ENCODE measurements at places on chromosomes 5 and 9.
A peak's percentile ranks its signal among the peaks of the same experiment; 100 is the strongest.

DNA sequence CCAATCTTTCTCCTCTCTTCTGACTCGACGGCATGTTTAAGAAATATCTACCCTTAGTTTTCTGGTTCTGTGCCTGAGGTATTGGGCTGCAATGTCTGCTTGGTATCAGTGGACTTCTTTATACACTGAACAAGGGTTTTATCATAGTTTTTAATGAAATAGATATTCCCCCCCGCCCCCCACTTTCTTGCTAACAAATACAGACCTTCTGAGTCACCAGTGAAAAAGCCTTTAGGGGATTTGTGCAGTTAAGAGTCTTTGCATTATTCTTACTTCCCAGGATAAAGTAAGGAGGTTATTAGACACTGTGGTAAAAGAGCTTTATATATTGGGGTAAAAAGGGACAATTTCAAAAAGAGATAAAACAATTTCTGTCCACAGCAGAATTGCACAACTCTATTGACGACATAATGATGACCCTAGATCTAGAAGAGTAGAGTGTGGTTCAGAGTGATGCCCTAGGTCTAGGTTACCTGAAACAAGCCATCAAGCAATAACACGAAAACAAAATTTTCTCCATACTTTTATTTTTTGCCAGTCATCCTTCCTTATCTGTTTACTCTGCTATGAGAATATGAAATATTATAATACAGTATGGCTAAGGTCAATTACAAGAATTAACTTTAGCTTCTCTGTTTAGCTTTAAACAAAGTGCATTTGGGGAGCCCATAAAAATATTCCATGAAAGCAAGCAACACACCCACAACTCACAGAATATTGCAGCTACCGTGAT, 110.7 kb downstream of the PLK2 start:
- DNase-seq: no peak

GRCh38 chr5:59956130-59956783, 62.7 kb upstream of the PDE4D start:
- DNase-seq: no peak

DNA sequence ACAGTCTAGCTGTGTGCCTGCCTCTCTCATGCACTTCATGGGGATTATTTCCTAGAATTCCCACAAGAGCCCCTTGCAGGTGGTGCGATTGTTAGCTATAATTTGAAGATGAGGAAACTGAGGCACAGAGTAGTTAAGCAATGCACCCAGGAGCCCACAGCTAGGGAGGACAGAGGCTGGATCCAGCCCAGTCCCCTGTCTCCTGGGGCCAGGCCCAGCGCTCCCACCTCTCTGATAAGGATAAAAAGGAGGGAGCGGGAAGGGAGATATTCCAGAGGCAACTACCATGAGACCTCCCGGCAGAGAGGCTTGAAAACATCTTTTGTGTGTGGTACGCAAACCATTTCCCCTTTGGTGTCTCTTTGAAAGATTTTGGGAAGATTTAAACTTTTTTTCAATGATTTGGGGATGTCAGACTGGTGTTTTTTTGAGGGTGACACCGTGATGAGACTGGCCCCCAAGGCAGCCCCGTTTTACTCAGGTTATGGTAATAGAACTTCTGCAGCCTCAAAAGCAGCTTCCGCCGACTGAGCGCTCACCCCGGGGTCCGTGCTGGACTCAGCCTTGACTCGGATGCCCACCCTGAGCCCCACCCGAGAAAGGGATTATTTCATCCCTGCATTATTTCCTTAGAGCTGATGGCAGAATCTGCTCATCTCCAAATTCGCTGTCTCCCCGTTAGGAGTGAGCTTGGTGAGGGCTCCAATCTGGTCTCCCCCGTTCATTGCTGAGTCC, 144.7 kb upstream of the IER5L start:
- no peak for DNase-seq

- DNase-seq: peak; percentile 78
These were observed 721 bp upstream of the MAML1 start for GRCh38 chr5:179731791-179732411.

DNA sequence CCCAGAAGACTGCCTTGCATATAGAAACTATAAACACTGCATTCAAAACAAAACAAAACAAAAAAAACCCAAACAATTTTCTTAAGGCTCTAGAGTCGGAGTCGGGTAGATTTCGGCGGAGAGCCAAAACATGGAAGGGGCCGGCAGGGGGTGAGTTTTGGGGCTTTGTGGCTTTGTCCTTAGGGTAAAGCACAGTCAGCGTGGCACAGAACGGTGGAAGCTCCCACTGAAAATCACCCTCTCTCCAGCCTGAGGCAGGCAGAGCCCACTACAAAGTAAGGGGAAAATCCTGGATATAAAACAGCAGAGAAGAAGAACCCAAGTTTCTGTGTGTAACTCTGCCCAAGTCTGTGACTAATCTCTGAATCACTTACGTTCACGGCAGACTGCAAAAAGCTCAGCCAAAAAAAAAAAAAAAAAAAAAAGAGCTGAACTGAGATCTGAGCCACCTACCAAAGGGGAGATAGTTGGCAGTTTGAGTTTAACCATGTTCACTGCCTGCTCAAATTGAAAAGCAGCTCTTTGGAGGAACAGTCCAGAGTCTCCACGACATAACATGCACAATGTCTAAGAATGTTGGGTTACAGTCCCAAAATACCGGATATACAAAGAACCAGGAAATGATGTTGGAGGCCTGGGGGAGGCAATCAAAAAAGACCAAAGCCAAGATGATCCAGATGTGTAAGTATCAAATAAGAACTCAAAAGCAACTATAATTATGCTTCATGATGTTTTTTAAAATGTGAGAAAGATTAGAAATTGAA, 26.6 kb upstream of the OR2K2 start:
- peak; percentile 91 for DNase-seq

DNA sequence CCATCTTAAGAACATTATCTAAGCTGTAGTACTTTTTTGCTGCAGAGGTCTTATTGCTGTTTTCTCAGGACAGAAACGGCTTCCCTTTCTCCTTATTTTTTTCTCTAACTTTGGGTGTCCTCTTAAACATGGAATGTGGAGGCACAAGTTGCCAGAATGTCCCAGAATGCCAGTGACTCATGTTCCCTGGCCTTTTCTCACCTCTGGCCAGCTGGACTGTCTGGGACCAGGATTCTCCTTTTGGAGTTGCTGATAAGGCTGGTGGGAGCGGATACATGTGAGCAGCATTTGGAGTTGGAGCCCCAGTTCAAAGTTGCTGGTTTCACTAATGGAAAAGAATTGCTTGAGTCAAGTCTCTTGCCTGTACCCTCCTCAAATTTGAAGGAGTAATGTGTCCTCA, 112.8 kb downstream of the ARHGAP26 start:
- peak; percentile 67 for DNase-seq

GRCh38 chr5:66903218-66903617, 293.4 kb downstream of the CD180 start:
- no peak for DNase-seq

GRCh38 chr9:137463931-137464290, 4.8 kb upstream of the NSMF start:
- no peak for DNase-seq

DNA sequence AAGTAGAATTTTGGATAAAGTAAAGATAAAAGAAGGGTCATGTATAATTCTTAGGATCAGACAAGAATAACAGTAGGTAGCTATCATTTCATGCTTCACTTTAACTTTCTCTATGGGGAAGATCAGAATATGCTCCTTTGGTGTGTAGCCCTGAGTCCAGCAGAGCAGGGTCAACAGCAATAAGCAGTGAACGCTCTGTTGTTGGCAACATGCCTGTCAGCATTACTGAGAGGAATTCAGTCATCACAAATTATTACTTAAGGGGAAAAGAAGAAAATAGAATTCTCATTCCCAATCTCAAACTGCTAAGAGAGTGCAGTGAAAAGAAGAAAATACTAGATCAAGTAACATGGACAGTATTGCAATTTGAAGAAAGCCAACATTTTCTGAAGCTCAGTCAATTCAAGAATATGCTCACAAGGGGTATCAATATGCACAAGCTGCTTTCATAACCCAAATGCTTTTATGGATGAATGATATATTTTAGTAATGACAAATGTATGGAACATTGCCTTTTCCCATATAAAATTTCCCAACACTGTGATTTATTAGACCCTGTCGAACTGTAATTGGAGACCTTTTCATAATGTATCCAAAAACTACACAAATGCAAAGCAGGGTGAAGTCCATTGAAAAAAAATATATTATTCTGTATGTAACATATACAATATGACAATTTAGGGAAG, 1359.4 kb downstream of the EFNA5 start:
- peak; percentile 37 for DNase-seq

DNA sequence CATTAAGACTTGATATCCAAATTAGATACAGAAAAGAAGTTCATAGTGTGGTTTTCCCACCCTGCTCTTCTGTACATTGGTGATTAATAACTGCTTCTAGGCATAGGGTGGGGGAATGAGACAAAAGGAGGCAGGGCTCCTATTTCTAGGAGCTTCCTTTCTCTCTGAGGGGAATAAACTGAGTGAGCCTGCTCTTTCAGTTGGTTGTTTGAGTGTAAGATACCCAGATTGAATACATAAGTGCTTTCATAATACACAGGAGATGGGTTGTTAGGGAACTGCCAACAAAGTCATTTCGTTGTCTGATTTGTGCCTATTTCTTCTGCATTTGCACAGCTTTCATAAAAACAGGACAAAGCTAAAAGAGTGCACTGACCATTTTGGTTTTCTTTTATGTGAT, 48.9 kb upstream of the TTC23L start:
- DNase-seq: peak; percentile 29

DNA sequence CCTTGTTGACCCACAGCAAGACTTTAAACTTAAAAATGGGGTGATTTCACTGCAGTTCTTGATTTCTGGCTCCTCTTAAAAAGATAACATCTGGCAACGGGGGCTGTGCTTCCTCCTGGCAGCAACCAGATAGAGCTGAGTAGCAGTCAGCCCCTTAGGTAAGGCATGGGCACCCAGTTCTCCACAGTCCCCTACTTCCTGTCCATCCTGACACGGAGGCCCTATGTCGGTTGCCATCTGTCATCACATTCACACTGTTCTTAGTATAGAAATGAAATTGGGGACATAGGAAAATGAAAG, 11.7 kb downstream of the CD74 start:
- no peak for DNase-seq

- peak; percentile 92 for DNase-seq
These were observed 125.4 kb upstream of the ADAMTS16 start for GRCh38 chr5:5014586-5015235.

GRCh38 chr5:156093024-156093423, 233.9 kb upstream of the SGCD start:
- DNase-seq: no peak

DNA sequence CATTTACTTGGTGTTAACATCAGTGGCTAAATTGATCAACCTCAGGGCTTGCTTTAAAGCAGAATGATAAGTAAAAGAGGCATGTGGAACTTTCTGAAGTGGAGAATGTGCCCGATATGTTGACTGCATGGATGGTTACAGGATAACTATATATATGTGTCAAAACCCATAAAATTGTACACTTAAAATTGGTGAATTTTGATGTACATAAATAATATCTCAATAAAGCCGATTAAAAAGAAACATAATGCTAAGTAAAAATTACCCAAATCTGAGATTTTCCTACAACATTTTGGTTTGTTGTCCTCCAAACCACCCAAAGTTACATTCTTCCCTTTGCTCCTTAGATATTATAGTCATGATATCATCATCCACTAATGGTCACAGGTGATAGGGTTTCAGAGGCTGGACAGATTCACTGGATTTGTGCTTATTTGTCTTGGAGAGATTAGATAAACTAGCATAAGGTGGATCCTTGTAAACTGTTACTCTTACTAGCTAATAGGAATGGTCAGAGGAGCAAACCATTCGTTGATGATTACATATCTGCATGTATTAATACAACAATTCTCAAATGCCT, 119.7 kb upstream of the RPS23 start:
- DNase-seq: peak; percentile 69

DNA sequence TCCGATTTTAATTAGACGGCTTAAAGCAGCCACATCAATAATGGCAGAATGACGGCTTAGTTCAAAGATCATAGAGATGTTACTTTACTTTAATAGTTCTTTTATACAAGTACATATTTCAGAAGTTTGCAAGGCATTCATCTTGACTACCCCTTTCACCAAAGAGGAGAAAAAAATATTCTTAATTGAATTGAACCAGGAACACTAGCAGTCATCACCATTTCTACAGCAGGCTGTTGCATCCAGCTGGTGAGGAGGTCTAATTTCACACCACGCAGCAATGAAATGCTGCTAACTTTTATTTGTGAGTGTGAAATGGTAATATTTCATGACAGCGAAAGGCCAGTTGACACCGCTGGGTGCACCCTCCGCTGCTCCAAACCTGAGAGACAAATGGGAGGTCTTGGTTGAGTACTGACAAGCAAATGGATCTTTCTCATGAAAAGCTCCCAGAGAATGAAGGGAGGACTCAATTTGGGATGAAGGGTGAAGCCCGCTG, 322.2 kb downstream of the GLIS3 start:
- no peak for DNase-seq

DNA sequence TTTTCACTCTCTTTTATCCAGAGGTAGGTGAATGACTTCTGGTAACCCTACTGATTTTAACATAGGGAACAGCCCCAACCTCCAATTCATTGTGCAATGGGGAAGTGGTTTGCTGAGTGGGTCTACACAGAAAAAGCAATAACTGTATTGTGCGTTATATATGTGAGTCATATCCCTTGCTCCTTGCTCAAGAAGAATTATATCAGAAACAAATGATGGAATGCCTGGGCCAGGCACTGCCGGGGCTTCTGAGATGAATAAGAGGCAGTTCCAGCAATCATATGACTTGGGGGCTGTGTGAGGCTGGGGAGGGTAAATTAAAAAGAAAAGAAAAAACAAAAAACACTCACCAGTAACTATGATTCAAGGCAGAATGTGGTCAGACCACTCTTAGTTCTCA, 79.2 kb upstream of the ABCA1 start:
- peak; percentile 95 for DNase-seq

DNA sequence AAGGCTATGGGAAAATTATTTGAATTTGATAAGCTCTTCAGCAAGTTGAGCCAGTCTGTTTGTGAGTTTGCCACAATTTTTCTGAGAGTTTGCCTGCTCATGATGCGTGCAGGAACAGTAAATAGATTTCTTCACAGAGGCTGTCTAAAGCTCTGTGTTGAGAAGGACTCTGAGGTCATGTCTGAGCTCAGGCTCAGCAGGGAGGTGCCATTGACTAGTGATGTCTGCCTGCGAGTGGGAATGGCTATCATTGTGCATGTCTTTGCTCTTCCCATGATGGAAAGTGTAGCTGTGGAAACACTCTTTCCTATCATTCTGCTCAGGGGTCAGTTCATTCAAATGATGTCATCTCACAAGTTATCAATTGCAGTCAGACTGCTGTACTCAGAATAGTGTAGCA, 142.8 kb downstream of the RASEF start:
- no peak for DNase-seq

GRCh38 chr9:119026120-119026519, 343.1 kb downstream of the BRINP1 start:
- DNase-seq: peak; percentile 79

- DNase-seq: no peak
These were observed 85.0 kb upstream of the SSBP2 start for GRCh38 chr5:81835814-81836367.

GRCh38 chr9:6096821-6097220, 81.4 kb upstream of the RANBP6 start:
- DNase-seq: peak; percentile 80

Measured in astrocyte (in vitro differentiated cells and primary cell).